ENCODE measurements at places on chromosomes 3 and 15.

- no peak for DNase-seq
Observed at GRCh38 chr3:15261274-15261673, 55.2 kb downstream of the CAPN7 start.

DNA sequence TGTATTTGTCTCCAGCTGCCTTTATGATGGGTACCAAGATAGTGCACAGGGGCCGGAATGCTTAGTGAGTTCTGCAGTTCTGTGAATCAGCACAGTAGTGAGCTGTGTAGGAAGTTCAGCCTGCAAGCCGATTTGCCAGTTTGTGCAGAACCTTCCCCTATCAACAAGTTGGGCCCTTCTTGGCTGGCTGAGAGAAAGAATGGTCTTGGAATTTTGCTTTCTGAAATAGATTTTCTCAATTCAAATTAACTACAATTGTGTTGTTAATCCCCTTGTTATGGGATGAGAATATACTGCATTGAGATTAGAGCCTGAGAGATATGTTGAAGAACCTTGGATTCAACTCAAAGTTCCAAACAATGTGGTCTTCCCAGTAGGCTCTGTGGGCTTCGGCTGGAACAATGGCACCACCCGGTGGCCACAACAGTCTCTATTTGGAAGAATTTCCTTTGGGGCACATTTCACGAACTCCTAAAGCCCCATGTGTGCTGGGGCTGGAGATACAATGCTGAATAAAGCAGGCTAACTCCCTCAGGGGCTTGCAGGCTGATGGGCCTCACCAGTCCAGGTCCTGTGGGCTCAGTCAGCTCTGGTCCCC lies 59.1 kb downstream of the TRIM42 start:
- peak; percentile 58 for DNase-seq

- DNase-seq: no peak
Observed at GRCh38 chr3:145089337-145089736, 1071.6 kb downstream of the PLOD2 start.

DNA sequence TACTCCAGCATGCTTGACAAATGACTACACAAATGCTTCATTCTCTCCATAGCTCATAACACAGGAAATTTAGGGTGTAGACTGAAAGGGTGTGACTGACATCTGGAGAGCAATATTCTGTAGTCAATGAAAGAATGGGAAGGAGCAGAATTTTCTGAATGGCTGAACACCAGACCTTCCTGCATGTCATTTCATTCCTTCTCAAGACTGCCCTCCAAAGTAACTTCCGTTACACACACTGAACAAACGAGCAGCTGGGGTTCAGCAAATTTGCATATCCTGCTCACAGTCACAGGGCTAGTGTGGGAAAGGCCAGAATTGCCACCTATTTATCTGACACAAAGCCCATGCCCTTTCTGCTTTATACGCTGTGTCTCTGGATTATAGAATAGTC lies 325.0 kb upstream of the CFAP20DC start:
- no peak for DNase-seq
